Activated naive CD4-positive, alpha-beta T cell treated with anti-CD3 and anti-CD28 coated beads for 36 hours (primary cell): ENCODE measurements at places on chromosomes 4 and X. TPM values are rescaled to one million over a fixed set of nuclear protein-coding genes. Genes with fewer than 3 reads are reported as not detected.

DNA sequence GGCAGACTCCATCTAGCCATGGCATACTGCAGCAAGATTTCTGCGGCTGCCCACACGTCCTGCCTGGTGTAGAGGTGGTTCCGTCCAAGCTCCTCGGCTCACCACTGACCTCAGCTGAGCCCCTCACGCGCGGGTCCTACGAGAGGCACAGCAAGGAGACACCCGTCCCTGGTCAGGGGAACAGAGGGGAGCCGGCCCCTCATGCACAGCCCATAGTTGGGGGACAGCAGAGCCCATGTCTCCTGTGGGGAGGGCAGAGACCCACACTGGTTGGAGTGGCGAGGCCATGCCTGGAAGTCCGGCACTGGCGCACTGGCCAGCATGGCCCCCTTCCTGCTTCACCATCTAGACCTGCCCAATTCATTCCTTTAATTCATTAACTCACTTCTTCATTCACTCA, 80.8 kb downstream of the HTRA3 start:
- no peak for DNase-seq

- DNase-seq = no peak
These were observed 292.2 kb downstream of the NLGN4X start for GRCh38 chrX:5936438-5936837.

DNA sequence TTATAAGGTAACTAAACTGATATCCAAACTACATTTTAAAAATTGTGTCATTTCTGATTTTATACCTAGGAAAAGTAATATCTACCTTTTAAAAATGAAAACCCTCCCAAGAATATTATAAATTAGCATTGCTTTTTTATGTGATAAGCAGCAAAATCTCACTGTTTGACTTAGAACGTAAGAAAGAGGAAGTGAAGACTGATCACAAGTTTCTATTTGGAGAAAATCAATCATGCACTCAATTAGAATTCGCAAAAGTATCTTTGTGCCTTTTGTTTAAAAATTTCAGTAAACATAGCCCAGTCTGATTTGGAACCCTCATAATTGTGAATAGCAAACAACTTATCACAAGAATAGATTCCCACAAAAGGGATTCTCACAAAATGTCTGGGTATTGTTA, 142.7 kb downstream of the TENM3 start:
- DNase-seq = no peak

- DNase-seq = peak; percentile 8
These were observed 6.4 kb upstream of the SMIM9 start for GRCh38 chrX:154840856-154841255.

- DNase-seq = no peak
These were observed 58.3 kb downstream of the GPRIN3 start for GRCh38 chr4:89249313-89249712.

DNA sequence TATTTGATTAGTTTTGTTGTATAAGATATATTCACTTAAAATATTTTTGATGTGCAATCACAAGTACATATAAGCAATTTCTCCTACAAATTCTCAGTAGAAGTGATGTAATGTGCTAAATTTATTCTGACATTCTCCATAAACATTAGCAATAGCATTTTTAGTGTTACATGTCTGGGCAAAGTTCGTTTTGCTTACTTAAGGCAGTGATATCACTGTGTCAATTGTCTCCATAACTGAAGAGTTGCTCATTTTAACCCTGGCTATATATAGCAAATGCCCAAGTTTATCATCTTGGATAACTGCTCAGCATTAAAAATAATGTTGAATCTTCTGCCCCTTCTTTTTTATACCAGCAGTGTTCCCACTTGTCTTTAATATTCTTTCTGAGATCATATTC, 340.0 kb upstream of the NDST4 start:
- no peak for DNase-seq

DNA sequence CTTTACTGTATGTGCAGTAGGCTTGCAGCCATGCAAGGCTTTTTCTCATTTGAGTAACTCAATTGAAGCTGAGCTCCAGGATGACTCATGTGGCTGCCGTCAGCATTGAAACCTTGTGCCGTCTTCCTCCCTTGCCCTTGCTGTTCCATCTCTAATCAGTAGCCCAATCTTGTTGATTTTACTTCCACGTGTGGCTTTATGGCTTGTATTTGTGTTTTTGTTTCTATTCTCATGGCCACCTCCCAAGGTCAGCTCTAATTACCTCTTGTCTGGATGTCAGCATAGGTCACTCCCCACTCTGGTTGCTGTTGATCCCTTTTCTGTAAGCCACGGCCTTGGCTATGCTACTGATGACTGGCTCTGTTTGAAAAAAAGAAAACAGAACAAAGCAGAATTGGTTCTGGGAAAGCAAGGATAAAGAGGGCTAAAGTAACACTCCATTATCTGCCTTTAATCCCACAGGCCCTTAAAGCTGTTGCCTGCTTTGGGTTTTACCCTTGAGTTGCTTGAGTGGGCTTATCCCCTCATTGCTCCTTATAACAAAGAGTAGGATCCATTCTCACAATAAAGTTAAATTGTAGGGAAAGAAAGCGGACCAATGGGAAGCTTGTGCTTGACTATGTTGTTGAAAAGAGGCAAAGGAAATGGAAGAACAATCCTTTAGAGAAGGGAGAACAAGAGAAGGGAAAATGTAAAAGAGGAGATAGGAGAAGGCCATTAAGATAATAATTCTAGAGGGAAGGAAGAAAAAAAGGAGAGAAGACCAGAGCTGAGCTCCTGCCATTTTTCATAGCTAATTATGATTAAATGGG, 173.9 kb upstream of the PGRMC2 start:
- no peak for DNase-seq

- no peak for DNase-seq
These were observed 26.8 kb upstream of the HMX1 start for GRCh38 chr4:8898419-8898818.

- DNase-seq = no peak
These were observed 83.7 kb downstream of the PSAPL1 start for GRCh38 chr4:7351014-7351413.

- no peak for DNase-seq
These were observed 1528.3 kb upstream of the AGA start for GRCh38 chr4:178970433-178971140.

DNA sequence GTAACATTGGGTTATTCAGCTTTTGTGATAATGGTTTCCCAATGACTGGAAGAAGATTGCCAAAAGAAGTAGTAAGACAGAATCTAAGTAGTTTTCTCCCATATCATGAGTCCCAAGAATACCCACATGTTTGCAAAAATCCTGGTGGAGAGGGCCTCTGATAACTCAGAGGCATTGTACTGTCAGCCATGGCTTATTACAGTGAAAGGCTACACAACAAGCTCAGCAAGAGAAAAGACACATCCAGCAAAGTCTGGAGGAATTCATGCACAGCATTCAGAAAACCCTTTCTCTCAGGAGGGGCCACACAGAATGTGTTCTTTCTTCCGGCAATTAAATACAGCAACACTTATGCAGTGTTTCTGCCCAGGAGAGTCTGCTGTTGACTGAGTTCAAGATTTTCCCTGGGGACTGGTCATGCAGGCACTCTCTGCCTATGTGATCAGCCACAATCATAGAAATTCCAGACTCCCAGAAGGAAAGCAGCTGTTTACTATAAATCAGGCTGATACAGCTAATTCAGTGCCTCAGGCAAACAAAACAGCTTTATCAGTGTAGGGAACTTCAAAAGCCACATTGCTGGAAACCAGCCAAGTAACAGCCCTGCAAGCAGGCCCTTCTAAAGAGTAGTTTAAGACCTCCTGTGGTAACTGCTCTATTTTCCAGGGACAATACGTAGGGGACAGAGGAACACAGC, 937.1 kb downstream of the CCSER1 start:
- no peak for DNase-seq

DNA sequence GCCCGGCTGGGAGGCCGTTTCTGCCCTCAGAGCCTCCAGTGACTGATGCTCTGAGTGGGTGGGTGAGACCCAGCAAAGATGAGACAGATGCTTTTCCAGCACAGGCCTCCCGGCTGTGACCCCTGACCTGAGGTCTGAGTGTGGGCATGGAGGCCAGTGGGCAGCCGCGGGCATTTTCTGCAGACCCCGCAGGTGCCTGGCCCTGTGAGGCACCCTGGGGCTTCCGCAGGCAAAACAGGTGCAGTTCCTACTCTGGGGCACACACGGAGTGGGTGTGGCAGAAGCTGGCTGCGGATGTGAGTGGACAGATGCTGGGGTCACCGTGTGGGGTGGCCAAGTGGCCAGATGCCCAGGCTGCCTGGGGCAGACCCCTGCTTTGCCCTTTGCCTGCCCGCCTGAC, 14.8 kb downstream of the HTRA3 start:
- no peak for DNase-seq

GRCh38 chr4:137029026-137029425, 503.3 kb downstream of the PCDH18 start:
- no peak for DNase-seq

DNA sequence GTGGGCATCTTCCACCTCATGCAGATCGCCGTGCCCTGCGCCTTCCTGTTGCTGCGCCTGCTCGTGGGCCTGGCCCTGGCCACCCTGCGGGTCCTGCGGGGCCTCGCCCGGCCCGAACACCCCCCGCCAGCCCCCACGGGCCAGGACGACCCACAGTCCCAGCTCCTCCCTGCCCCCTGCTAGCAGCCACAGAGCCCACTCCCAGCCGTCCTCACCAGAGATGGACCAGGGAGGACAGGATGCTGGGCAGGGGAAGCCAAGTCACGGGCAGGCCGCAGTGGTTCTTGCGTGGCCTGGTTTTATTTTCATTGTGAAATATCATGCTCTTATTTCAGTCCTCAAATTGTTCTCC, 15.1 kb downstream of the DGKQ start:
- DNase-seq = peak; percentile 1

DNA sequence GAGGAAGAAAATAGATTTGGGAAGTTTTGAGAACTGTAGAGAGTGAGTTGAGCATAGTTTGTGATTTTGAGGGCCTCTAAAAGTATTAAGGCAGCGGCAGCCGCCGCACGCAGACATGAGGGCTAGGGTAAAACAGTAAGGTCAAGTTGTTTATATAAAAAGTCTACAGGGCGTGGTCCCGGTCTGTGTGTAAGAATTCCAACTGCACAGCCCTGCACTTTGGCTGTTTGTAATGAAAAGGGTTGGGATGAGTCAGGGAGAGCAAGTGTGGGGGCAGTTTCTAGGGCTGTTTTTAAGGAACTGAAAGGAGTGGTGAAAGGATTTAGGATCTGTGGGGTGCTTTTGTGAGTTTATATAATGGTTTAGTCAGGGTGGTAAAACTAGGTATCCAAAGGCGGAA, 55.0 kb downstream of the BEX3 start:
- DNase-seq = no peak

DNA sequence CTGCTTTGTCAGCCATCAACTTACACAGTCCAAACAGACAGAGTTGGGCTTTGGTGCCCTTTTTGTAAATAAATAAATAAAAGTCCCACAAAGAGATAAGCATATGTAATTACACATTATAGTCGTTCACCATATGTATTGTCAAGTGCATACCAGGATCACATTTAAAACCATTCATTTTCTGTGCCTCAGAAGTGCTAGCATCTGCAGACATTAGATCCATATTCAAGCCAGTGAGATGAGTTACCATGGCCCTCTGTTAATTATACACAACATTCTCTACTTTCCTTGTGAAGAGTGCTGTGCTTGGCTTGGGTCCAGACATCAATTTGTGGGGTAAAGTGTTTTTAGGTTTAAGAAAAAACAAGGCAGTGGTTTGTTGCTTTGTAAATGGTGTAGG, 76.8 kb downstream of the ENOX2 start:
- DNase-seq = no peak

DNA sequence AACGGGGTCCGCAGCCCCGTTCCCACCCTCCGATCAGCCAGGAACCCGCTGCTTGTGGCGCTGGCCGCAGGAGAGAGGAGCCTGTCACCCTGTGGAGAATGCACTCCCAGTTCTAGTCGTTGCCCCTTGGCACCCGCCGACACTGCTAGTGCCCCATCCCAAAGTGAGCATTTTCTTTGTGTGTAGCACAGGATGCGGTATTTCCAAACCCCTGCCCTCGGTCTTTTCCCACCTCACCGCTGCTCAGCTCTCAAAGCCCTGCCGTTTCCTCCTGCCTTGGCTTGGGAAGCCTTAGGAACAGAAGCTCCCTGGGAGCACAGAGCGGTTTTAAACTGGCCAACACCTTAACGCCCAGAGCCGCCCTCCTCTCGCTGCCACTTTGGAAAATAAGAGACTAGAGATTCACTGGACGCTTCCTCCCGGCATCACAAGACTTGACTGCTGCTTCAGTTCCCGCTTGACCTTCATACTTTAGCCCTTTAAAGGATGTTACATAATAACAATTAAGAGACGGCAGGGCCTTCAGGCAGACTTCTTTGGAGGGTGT, 772 bp downstream of the CYP4V2 start:
- peak; percentile 43 for DNase-seq

GRCh38 chrX:2732076-2732475, 19.8 kb upstream of the XG start:
- no peak for DNase-seq

GRCh38 chr4:8090312-8090711, 68.3 kb downstream of the ABLIM2 start:
- DNase-seq = peak; percentile 30

DNA sequence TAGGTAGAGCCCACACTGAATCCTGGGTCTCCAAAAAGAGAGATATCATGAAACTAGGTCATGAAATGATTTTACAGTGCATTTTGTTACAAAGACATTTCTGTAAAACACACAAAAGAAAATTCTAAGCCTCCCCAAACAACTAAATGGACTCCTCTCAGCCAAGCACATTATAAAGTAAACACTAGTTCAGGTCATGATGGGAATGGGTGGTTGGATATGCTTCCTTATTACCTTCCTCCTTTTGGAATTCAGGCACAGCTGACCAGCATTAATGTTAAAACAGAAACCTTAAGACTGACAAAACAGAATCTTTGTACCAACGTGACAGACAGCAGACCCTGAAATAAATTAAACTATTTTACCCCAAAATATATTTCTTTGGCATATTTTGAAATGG, 87.9 kb upstream of the NPY2R start:
- DNase-seq = no peak

The DCX gene
- total RNA-seq = not detected

The PAGE1 gene
- total RNA-seq = not detected

The MSN gene
- 482 TPM for total RNA-seq

The MAB21L2 gene
- total RNA-seq = not detected

The NXT2 gene
- total RNA-seq = 14.9 TPM

The ATOH1 gene
- total RNA-seq = not detected

The AMMECR1 gene
- total RNA-seq = 3.7 TPM

The ADGRL3 gene
- total RNA-seq = not detected

The PNMA5 gene
- not detected for total RNA-seq

The ATP8A1 gene
- total RNA-seq = 27.6 TPM

The TBC1D9 gene
- total RNA-seq = 0.12 TPM

The ODAPH gene
- total RNA-seq = not detected

The C4orf33 gene
- total RNA-seq = 15.0 TPM

The ABCG2 gene
- 0.55 TPM for total RNA-seq
